ENCODE measurements at places on chromosomes 2 and 18.

- DNase-seq, result no peak
Measured at GRCh38 chr2:215410932-215411285, 25.0 kb downstream of the FN1 start.

DNA sequence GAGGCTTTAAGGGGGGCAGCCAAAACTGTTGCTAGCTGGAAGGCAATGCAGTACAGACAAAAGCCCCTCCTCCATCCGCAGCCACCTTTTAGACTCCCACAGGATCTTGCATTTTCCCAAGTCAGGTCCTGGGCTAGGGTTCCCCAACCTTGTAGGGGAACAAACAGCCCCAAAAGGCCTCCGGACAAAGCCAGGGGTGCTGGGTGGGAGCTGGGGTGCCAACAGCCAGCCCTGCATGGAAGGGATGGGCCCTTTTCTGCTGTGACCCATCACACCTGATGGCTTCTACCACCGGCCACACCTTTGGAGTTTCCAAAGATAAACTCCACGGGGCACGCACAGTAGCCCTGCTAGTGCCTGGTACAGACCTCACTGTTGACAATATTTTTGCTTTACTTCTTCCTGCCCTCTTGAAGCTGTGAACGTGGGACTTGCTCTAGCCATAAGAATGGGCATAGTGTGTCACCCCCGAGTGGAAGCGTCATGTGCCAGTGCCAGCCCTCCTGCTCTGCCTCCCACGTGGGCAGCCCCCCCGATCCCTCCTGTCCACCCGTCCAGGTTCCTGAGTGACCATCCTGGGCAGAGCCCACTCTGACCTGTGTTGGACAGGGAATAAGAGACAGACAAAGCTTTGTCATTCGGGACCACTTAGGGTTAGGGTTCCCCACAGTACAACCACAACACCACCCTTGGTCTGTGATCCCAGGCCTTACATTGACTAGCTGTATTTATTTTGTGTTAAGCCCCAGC lies 18.8 kb downstream of the TUBB6 start:
- DNase-seq, result no peak

GRCh38 chr2:110653861-110654260 lies 24.0 kb downstream of the BUB1 start:
- DNase-seq, result no peak

DNA sequence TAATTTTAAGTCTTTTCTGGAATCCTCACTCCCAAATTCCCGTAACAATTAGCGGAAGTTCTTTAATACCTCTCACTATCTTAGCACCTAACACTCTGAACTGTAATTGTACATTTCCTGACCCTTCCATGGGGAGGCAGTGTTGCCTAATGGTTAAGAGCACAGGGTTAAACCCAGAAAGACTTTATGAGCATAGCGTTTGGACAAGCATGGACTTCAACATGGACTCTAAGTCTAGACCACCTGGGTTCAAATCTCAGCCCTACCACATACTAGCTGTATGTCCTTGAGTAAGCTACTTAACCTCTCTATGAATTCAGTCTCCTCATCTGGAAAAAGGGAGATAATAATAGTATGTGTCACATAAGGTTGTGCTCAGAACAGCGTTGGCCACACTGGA lies 13.0 kb downstream of the ANTXR1 start:
- no peak for DNase-seq

- DNase-seq, result no peak
Measured at GRCh38 chr2:186551323-186552050, 38.4 kb upstream of the ITGAV start.

DNA sequence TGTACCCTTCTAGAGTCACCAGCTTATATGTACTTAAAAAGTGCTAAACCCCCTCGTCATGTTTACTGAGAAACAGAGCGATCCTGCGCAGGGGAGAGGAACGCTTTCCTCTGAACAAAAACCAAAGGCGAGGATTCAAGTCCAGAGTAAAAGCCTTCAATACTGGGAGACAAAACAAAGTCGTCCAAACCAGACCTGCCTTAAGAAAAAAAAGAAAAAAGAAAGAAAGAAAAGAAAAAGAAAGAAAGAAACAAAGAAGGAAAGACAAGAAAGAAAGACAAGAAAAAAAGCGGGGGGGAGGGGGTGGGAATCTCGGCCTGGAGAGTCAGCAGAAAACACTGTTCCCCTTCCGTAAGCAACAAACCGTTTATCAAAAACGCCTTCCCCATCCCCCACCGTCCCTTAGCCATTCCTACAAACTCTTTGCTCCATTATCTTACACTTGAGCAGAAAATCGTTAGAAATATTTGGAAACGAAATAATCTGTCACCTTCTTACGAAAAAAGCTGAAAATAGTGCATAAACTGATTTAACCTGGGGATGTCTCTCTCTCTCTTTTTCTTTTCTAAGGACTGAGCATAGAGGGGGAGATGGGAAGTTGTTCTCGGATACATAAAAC lies 3.3 kb downstream of the PTGR3 start:
- no peak for DNase-seq

GRCh38 chr2:212181646-212182045 lies 357.0 kb downstream of the ERBB4 start:
- DNase-seq, result no peak

DNA sequence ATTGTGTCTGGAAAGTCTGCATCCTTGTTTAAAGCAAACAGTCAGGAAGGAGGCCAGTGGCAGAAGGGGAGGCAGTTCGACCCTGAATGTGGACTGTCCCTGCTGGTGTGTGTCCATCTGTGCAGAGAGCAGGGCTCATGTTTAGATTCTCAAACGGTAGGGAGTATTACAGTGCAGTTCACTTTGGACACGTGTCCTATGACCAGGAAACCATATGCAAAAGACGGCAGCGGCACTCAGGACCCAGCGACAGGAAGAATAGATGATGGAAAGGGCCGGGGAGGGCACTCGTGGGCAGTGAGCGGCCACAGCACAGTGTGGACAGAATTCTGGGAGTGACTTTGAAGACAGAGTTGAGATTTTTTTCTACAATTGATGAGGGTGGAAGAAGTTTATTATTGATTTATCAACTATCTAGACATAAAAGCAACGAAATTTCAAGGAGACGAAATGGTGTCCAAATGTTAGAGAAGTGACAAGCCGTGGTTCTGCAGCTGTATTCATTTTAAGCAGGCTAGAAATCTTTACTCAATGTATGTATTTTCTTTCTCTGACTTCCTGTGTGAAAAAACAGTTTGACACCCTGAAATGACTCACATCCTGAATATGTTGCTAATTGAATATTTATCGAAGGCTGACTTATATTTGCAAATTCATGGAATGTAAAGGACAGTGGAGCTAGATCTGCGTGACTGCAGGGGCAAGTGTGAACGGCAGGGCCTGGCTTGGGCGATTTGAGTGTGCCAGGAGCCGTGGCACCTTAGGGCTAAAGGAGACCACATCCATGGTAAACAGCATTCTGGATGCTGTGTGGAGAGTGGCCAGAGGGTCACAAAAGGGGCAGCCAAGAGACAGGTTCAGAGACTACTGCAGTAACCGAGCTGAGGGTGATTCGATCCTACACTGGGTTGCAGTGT lies 214.2 kb downstream of the PTGR3 start:
- DNase-seq, result no peak

GRCh38 chr2:120815292-120815691 lies 79.6 kb downstream of the GLI2 start:
- no peak for DNase-seq

GRCh38 chr18:26863122-26863879 lies 2.2 kb downstream of the AQP4 start:
- DNase-seq, result no peak

- DNase-seq, result no peak
Measured at GRCh38 chr18:34695310-34695709, 14.8 kb upstream of the DTNA start.

GRCh38 chr2:137921105-137921880 lies 43.0 kb upstream of the HNMT start:
- no peak for DNase-seq

DNA sequence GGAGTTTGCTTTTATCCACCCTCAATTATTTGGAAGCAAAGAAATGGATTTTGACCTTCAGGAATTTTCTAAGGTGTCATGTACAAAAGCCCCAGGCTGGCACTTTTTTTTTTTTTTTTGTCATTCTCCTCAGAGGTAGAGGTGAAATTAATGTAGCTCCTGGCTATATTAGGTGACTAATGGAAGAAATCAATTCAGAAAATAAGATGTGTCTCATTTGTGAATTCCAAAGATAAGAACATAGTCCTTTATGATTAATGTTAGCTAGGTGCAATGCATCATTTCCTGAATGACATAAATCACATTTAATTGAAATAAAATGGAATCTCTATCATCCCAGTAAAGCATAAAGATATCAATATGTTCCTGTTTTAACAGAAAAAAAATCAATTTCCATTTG lies 477.6 kb downstream of the FBXO15 start:
- DNase-seq, result no peak

DNA sequence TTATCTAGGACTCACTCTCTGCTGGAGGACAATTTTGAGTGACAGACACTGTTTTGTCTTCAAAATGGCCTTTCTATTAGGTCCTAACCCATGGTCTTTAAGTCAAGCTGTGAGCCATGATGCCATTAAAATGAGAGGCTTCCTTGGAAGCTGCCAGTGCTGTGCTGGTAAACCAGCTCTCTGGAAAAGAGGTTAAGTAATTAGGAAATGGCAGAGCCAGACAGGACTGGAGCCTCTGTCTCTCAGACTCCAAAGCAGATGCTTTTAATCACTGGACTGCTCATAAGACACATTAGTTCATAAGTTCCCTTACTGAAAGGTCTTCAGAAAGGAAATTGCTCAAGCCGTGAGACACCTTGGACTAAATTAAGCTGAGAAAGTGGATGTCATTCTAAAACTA lies 25.8 kb upstream of the LHCGR start:
- DNase-seq, result no peak

DNA sequence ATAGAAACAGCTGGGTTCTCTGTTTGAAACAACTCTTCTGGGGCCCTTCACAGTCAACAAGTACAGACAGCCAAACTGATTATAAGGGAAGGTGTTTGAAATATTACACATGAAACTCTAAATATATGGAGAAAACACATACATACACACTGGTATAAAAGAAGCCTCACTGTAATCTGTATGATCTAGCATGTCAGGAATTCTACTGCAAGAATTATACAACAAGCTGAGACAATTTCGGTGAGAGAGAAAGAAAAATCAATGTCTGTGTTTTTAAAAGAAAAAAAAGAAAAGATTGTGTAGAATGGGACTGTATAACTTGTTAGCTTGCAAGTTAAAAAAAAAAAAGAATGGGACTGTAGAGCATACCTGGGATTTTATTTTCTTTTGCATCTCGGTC lies 26.3 kb downstream of the IRS1 start:
- no peak for DNase-seq

- no peak for DNase-seq
Measured at GRCh38 chr18:32011193-32011592, 7.4 kb upstream of the RNF125 start.

DNA sequence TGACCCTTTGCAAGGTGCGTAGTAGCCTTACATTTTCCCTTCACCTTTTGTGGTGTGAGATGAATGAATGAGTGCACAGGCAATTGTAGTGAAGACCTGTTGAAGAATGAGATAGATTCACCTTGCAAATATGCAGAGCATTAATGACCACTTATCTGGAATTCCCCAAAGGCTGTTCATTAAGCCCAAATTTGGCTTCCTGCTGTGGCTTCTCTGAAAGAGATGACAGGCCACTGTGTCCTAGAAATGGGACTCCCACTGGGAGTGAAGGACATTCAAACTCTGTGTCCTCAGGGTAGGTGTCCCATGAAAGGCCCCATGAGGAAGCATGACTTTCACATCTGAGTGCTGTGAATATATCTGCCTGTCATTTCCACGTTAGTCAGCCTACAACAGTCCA lies 1821.8 kb upstream of the PIK3C3 start:
- no peak for DNase-seq

DNA sequence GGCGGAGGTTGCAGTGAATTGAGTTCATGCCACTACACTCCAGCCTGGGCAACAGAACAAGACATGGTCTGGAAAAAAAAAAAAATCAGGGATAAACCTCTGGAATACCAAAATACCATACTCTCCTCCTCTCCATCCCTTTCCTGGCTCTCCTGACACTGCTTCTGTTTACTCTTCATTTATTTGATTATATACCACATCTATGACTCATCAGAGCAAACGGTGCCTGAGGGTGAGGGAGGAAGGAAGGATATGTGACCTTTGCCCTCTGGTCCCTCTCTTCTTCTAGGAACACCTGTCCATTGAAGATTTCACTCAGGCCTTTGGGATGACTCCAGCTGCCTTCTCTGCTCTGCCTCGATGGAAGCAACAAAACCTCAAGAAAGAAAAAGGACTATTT lies 30.0 kb downstream of the VIL1 start:
- no peak for DNase-seq

DNA sequence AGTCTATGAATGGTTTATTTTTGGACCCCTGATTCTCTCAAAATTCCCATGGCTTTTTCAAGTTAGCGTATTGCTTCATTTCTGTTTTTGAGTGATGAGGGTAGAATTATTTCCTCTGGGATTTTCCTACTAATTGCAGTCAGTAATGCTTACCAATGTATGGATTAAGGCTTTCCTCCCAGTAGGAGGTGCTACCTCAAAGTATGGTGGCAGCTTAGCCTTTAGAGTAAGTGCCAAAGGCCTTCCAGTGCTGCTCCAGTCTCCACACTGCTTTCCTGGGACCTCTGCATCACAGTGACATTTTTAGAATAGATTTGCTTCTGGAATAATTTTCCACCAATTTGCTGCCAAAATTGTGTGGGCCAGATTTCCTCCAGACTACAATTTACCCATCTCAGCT lies 16.2 kb upstream of the SSB start:
- DNase-seq, result no peak

GRCh38 chr2:51003345-51004192 lies 28.4 kb downstream of the NRXN1 start:
- no peak for DNase-seq

- DNase-seq, result no peak
Measured at GRCh38 chr18:72819050-72819449, 48.7 kb downstream of the NETO1 start.

- DNase-seq, result no peak
Measured at GRCh38 chr2:241500016-241500415, 8.4 kb downstream of the STK25 start.

- no peak for DNase-seq
Measured at GRCh38 chr2:112627060-112628040, 18.4 kb upstream of the SLC20A1 start.

GRCh38 chr18:2903006-2903405 lies 56.2 kb downstream of the EMILIN2 start:
- DNase-seq, result no peak

DNA sequence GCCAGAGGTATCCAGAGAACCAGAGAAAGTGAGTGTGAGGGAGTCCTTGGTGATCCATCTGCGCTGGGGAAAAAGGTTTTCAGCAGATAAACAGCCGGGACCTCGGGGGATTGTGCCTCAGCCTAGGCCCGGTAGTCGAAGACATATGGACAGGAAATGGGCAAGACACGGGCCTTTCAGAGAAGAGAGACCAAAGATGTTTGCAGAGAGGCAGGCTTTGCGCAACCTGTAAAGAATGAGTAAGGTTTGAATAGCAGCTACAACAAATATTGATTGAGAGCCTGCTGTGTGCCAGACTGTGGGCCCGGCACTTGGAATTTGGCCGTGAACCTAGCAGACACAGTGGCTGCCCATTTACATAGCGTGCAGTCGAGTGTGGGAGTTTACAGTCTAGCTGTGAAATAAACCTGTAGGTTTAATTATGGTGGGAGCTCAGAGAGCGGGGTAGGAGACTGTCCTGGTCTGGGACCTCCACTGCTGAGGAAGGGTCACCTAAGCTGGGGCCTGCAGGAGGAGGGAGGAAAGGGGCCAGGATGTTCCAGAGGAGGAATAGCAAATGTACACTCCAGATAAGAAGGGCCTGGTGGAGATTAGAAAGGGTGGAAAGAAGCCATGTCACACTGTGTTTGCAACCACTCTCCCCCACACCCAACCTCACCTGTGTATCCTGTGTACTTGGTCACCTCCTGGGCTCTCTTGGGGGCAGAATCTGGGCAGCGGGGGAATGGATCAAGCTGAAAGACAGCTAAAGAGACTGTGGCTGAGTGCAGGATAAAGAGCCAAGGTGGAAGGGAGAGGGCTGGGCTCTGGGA lies 3.0 kb downstream of the SH2D6 start:
- DNase-seq, result no peak
